ENCODE measurements at places on chromosomes 2 and 18.

- no peak for DNase-seq
These were observed 33.0 kb upstream of the GREB1 start for GRCh38 chr2:11500702-11501303.

DNA sequence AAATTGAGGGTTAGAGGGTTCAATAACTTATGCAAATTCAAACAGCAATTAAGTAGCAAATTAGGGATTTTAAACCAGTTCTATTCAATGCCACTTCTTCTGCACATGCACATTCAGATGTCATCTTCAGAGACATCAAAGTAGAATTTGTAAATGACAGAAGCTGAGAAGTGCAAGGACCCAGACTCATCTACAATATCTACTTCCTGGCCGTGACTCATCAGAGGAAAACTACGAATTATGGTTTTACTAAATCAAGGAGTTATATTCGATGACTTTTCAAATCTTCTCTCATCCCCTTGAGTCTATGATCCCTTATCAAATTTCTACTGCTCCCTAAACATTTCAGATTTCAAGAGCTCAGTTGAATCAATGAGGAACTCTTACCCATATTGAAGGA is 20.0 kb upstream of the STAT4 start:
- no peak for DNase-seq

DNA sequence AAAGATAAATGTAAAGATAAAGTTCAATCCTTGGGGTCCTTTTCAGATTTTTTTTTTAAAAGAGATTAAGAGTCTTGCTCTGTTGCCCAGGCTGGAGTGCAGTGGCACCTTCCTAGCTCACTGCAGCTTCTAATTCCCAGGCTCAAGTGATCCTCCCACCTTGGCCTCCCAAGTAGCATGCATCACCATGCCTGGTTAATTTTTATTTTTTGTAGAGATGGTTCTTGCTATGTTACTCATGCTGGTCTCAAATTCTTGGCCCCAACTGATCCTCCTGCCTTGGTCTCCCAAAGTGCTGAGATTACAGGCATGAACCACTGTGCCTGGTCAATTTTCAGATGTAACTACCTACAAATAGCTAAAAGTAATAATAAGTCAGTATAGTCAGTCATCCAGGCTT is 21.1 kb downstream of the NFE2L2 start:
- no peak for DNase-seq

GRCh38 chr18:9475643-9476591 is 604 bp downstream of the RALBP1 start:
- DNase-seq, result peak; percentile 45

- DNase-seq, result no peak
These were observed 150.5 kb downstream of the COPS8 start for GRCh38 chr2:237236188-237236587.

DNA sequence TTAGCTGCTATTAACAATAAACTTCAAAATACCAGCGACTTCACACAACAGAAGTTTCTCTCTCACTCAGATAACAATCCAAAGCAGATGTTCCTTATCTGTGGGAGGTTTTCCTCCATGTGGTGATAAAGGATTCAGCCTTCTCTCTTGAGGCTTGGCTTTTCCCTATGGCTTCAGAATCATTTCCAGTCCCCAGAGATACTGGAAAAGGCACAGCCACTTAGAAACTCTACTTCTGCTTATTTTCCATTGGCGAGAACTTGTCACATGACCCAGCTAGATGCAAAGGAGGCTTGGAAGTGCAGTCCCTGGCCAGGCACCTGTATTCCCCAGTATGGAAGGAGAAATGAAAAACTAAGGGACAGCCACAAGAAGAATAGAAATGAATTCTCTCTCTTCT is 344.8 kb downstream of the MTX2 start:
- no peak for DNase-seq

DNA sequence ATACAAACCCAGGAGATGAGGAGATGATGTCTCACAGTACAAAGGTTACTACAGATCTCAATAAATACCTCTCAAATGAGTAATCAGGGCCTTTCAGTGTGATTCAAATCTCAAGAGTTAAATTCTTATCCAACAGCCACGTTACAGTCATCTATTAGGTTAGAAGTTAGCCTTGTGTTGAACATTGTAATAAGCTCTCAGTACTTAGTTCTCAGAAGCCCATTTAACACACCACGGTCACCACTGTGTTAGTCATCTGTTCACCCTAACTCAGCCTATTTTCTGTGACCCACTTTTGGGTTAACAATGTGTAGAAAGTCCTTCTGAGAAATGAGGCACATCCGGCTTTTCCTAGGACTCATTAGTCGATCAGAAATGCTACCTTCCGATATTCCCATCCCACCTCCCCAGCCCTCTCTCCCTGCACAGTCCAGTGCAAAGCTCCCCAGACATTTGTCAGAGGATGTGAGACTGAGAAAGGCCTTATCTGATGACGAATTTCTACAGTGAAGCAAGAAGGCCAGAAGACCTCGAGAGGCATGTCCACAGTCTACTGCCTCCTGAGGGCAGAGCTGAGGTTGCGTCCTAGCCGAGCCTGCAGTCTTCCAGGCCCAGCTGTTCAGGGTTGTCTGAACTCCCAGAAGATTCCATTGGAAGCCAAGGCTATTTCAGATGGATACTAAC is 92.6 kb downstream of the ACTR2 start:
- DNase-seq, result no peak

DNA sequence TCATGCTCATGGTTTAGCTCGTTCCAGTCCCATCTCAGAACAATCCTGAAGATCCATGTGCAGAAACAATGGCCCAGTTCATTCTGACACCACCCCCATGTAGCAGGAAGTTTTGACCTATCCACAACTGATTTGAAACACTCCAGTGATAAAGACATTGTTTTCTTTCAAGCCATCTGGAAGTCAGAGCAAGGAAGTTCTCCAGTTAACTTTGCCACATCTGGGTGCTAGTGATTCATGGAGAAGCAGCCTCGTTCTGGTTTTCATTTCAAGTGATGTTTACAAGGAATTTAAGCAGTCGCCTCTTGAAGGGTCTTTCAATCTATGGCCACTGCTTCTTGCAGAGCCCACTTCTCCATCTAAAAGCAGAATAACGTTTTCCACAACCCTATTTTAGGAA is 36.6 kb upstream of the TWIST2 start:
- DNase-seq, result no peak

DNA sequence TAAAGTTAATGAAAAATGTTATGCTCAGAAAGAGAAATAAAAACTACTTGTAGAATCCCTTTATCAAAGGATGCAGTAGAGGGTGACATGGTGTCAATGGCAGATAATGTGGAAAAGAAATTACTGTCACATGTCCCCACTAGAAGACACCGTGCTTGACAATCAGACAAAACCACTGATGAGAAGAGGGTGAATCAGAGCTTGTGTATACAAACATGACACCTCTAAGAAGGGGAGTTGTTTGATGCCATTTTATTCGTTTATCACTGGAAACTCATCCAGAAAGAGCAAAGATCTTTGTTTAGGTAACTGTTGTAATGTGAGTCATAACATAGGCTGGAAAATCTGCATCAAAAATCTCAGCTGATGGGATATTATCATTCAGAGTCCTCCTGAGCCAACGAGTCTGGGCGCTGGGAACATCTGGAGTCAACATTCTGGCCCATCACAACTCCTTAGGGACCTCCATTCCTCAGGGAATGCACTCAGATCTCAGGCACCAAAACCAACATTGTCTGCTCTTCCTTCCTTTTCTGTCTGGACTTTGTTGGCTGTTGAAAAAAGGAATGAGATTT is 49.5 kb upstream of the RAB12 start:
- DNase-seq, result no peak
